ENCODE measurements at places on chromosomes 3 and 15. TPM values are rescaled to one million over a fixed set of nuclear protein-coding genes. Genes with fewer than 3 reads are reported as not detected.

Gene HLTF
- 5.3 TPM for polyA plus RNA-seq

Gene CEMIP
- polyA plus RNA-seq: 1.5 TPM

Gene TIMP4
- polyA plus RNA-seq: 29.1 TPM

Gene KBTBD13
- polyA plus RNA-seq: not detected

Gene GABRG3
- polyA plus RNA-seq: not detected

Gene GP9
- polyA plus RNA-seq: not detected

Gene LRCH3
- polyA plus RNA-seq: 7.2 TPM

Gene KCNAB1
- 2.3 TPM for polyA plus RNA-seq

Gene GOLGA8J
- 0.21 TPM for polyA plus RNA-seq

Gene GOLGA8G
- polyA plus RNA-seq: not detected

Gene SYNPR
- polyA plus RNA-seq: not detected

Gene CCNB2
- 0.44 TPM for polyA plus RNA-seq

Gene CLSTN2
- polyA plus RNA-seq: 11.8 TPM

Gene GOLGA8M
- 3.7 TPM for polyA plus RNA-seq

Gene IGSF11
- polyA plus RNA-seq: 0.06 TPM

Gene ZSCAN29
- polyA plus RNA-seq: 6.3 TPM

Gene CPNE9
- 0.06 TPM for polyA plus RNA-seq

Gene SNAP23
- 70.4 TPM for polyA plus RNA-seq

Gene LRRC2
- polyA plus RNA-seq: 0.58 TPM

Gene FRG2C
- polyA plus RNA-seq: not detected

Gene LIPC
- polyA plus RNA-seq: 0.40 TPM

Gene CPOX
- 6.0 TPM for polyA plus RNA-seq
